ENCODE measurements at places on chromosomes 7 and 10.

GRCh38 chr7:108247614-108248013 is 117.5 kb upstream of the LAMB4 start:
- DNase-seq = peak; percentile 42

GRCh38 chr10:33237736-33238624 is 96.5 kb downstream of the NRP1 start:
- no peak for DNase-seq

- no peak for DNase-seq
Measured at GRCh38 chr7:26588511-26588910, 275.9 kb downstream of the SKAP2 start.

DNA sequence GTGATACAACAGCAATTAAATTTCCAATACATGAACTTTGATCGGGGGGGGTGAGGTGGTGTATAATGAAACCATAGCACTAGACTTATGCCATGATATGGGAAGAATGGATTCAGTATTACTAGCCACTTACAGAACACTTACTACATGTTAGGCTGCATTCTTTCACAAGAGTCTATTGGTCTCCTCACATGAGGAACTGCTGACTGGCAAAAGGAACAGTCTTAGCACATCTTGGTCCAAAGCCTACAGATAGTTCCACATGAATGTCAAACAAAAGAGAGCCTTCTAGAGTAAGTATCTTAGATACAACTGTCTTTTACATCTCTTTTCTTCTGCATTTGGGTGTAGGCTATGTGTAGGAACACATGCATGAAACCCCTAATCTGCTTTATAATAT is 115.9 kb upstream of the DNAJB12 start:
- no peak for DNase-seq

DNA sequence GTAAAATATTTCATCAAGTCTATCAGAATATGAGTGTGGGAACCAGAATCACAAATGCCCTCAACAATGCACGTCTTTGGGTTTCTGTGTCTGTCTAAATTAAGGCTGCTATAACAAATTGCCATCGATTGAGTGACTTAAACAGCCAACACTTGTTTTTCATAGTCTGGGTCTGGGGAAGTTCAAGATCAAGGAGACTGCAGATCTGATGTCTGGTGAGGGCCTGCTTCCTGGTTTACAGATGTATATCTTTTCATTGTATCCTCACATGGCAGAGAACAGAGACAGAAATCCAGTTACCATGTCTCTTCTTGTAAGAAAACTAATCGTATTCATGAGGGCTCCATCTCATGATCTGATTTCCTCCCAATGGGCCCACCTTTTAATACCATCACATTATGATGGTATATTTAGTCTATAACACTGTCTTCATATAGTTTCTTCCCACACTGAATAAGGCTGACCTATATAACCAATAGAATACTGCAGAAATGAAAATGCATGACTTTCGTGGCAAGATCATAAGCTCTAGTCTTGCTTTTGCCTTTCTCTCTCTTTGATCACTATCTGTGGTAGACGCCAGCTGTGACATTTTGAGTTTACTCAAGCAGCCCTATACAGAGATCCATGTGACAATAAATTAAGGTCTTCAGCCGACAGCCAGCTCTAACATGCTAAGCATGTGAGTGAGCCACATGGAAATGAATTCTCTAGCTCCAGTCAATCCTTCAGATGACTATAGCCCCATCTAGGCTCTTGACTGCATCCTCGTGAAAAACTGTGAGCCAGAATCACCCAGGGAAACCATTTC is 51.9 kb downstream of the THSD7A start:
- peak; percentile 20 for DNase-seq

DNA sequence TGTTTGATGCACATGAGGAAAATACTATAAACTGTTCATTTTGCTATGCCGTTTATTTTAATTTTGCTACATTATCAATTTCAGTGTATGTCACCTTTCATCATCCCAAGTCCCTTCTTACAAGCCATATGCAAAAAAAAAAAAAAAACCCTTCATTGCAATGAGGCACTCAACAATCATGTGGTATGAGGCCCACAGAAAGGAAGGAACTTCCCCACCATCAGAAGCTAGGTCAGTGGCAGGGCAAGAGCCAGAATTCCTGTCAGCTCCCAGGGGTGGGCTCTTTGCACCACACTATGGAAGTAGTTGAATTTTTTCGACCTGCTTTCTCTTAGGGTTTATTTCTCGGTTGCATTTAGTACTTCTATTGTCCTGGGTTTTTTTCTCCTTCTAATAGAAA is 75.4 kb downstream of the NOC3L start:
- no peak for DNase-seq

DNA sequence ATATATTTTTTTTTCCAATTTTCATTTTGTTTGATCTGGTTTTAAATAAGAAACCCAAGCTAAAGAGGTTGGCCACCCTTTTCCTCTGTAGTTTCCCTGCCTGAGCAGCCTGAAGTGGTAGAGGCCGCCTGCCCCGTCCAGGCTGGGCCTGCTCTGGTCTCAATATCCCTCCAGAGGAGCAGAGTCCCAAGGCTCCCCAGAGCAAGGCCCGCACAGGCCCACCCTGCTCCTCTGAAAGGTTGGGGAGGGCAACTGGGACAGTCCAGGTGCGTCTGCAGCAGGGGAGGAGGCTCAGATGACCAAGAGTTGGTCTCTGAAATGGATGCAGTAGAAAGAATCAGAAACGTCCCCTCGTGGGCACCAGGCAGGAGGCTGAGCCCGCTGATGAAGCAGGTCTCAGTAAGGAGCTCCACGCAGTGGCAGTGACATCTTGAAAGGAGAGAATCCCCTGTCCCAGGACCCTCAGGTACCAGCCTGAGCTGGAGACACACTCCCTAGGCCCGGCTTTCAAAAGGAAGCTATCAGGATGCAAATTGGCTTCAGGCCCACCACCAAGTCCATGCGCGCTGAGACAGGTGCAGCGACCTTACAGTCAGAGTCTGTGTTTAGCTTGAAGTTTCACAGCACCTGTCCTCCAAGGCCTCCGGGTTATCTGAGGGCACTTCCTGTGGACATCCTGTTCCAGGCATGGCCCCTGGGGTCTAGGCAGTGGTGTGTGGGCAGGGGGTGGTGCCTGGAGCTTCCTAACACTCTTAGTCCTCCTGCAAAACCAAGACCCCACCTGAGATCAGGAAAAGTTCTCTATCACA is 37.7 kb downstream of the EN2 start:
- DNase-seq = no peak

DNA sequence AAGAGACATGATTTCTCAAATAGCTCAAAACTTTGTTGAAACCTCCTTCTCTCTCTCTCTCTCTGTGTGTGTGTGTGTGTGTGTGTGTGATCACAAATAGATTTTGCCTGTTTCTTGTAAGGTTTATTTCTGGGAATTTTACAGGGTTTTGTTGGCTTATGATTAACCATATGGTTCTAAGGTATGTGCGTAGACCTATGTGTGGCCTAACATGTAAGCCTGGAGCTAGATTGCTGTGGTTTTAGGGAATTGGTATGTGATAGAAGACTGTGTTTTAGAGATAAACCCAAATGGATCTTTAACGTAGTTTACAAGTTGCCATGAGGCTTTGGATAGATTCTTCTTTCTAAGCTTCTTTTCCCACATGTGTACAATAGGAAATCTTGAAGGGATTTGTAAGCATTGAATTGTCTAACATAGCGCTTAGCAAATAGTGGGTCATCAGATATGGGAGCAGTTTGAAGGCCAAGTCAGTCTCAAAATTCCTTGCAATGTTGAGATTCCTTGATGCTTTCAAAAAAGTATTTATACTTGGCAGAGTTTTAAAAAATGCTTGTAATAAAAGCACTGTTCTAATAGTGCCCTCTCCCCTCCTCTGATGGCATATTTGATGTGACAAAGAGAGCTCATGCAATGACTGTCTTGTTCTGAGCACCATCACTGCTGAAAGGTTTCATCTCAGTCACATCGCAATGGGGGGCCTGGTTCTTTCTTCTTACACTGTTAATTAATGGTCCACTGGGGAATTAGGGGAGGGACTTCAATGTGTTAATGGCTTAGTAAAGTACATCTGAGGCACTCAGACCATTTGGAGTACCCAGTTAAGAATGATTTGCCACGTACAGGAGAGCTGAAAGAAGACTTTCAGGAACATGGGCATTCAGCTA is 118.2 kb downstream of the SNX10 start:
- no peak for DNase-seq

GRCh38 chr7:84069999-84070500 is 124.5 kb downstream of the SEMA3A start:
- no peak for DNase-seq

DNA sequence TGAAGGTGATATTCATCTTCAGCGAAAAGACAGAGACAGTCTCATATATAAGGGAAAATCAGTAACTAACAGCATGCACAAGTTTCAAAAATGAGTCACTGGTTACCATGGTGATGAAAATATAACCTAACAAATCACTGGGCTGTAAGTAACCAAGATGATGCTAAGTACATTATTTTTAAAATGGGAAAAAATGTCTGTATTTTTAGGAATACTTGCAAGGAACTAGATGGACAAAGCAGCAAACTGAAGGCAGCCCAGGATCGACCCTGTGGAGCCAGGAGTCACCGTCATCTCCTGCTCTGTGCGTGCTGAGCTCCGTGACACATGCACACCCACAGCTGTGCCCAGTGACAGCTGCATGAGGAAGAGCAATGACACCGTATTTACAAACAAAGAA is 137.3 kb downstream of the ELMO1 start:
- no peak for DNase-seq

GRCh38 chr10:19872504-19873271 is 56.5 kb downstream of the PLXDC2 start:
- DNase-seq = no peak

DNA sequence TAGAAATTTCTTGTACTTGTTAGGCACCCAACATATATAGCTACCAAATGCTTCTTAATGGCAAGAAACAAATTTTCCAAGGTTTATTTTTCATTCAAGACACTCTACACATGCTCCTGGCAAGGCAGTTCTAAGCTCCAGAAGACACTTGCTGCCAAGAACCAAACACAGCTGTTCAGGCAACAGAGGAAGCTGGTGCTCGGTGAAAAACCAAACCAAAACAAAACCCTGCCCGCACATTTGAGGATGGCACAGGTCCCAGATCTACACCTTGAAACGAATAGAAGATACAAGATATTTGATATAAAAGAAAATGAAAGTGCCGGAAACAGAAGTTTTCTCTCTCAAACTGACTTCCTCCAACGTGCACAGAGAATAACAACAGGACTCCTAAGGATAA is 4.9 kb upstream of the DNTT start:
- peak; percentile 33 for DNase-seq

GRCh38 chr10:131726076-131726880 is 174.5 kb upstream of the PPP2R2D start:
- DNase-seq = no peak

- no peak for DNase-seq
Measured at GRCh38 chr7:155204744-155205367, 92.8 kb upstream of the INSIG1 start.

DNA sequence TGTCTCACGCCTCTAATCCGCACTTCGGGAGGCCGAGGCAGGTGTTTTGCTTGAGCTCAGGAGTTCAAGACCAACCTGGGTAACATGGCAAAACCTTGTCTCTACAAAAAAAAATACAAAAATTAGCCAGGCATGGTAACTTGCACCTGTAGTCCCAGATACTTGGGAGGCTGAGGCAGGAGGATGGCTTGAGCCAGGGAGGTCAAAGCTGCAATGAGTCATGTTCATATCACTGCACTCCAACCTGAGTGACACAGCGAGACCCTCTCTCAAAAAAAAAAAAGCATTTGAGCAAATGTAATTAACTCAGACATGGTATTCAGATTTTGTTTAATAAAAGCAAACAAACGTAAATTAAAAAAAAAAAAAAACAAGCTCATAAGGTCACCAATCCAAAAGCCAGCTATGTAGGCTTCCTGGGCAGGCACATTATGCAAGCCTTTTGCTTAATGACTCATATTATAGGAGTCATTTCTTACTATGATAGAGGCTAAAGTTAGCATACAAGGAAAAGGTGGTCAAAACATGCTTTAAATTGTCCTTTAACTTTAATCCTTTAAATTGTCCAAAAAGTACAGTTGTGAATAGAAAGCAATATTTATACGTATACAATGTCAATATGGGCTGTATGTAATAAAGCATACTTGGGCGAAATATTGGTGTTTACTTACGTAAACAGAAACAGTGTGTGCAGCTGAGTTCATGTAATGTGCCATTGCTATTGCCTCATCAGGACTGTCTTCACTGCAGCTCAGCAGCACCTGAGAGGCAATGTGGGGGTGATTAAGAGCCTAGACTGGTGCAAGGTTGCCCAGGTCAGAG is 13.0 kb downstream of the AKR1D1 start:
- no peak for DNase-seq

DNA sequence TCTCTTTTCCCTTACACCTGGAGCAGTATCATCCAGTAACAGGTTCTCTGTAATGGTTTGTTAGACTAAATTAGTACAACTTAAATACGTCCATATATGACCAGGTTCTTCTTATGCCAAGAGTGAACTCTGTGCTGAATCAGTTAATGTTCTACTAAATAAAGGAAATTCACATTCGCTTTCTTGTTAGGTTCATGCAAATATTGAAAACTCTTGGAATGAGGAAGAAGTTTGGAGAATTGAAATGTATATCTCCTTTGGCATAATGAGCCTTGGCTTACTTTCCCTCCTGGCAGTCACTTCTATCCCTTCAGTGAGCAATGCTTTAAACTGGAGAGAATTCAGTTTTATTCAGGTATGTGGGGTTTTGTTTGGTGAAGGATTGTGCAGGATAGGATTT is 15.3 kb upstream of the CFAP69 start:
- no peak for DNase-seq

GRCh38 chr7:155731871-155732270 is 80.4 kb downstream of the SHH start:
- DNase-seq = no peak

DNA sequence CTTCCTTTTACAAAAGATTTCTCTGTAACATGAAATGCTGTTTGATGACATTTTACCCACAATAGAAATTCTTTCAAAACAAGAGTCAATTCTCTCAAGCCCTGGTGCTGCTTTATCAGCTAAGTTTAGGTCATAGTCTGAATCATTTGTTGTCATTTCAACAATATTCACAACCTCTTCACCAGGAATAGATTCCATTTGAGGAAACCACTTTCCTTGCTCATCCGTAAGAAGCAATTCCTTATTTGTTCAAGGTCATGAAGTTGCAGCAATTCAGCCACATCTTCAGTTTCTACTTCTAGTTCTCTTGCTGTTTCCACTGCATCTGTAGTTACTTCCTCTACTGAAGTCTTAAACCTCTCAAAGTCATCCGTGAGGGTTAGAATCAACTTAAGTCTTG is 315.3 kb downstream of the TYW1 start:
- DNase-seq = no peak

GRCh38 chr10:78196964-78197363 is 163.3 kb downstream of the RPS24 start:
- DNase-seq = no peak

Data from KBM-7 (cell line).